NCI-H460 (cell line): ENCODE measurements at places on chromosomes 6 and 20. TPM values are rescaled to one million over a fixed set of nuclear protein-coding genes. Genes with fewer than 3 reads are reported as not detected.

- no peak for DNase-seq
Measured at GRCh38 chr6:137872581-137873115, 5.6 kb downstream of the TNFAIP3 start.

GRCh38 chr6:5522147-5522546 is 260.8 kb downstream of the FARS2 start:
- DNase-seq, result no peak

- DNase-seq, result no peak
Measured at GRCh38 chr6:127212376-127212775, 54.3 kb upstream of the RNF146 start.

The FAM83C gene
- total RNA-seq, result not detected in 2 replicates

The C6orf132 gene
- total RNA-seq, result not detected in 2 replicates
